HEK293T (cell line): ENCODE measurements at places on chromosomes 7 and 10.

DNA sequence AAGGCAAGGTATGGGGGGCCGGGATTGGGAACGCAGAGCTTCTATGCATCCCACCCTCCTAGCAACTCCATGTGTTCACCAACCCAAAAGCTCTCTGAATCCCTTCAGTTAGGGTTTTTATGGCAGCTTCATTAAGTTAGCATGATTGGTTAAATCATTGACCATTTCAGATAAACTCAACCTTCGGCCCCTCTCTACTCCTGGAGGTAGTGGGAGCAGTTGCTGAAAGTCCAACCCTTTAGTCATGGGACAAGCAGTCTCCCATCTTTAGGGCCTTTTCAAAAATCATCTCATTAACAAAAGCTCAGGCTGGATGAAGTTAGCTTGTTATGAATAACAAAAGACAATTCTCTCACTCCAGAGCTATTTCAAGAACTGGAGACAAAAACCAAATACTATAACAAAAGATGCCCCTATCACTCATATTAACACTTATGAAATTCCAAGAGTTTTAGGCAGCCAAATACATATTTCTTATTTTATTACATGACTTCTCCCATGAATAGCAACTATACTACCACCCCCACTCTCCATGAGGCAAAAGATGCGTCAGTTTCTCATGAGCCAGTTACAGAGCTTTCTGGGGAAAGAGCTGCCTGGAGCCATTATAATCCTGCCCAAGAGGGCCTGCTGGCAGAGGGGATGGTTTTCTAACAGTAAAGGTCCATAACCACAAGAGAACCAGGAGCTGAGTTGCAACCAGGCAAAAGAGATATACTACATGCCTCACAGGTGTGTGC is 44.6 kb downstream of the SLC16A12 start:
- no peak for DNase-seq

- no peak for DNase-seq
Measured at GRCh38 chr7:28477041-28477442, 64.7 kb downstream of the CREB5 start.

DNA sequence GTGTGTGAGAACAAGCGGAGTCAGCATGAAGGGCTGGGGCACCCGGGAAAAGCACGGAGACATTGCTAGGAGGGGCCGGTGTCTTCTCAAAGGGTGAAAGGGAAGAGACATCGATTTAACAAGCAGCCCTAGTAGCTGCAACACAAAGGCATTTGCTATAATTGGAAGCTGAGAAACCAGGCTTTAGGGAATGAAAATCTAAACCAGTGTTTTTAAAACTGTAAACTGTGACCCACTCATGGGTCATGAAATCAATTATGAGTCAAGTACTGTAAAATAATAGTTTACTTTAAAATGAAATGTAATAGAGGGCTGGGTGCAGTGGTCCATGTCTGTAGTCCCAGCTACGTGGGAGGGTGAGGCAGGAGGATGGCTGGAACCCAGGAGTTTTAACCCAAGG is 128.7 kb upstream of the RHEB start:
- DNase-seq = no peak

DNA sequence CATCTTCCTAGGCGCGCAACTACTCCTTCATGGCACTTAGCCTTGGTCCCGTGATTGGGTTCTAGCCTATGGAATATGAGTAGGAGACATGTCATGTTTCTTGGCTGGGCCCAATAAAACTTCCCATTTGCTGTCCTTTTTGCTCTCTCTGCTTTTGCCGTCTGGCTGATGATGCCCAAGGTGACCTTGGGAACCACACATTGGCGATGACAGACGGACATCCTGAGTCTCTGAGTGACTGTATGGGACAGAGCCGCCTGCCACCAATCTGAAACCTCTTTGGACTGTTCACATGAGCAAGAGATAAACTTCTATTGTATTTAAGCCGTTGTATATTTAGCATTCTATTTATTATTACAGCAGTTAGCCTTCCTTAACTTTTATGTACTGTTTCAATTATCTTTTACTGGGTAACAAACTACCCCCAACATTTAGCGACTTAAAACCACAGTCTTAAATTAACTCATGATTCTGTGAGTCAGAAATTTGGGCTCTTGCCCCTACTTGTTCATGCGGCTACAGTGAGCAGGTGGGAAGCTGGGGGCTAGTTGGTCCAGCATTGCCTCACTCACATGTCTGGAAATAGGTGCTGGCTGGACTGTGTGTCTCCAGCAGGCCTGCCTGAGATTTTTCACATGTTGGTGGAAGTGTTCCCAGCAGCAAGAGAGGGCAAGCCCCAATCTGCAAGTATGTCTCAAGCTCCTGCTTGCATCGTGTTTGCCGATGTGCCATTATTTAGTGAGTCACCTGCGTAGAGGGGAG is 71.7 kb downstream of the NOD1 start:
- no peak for DNase-seq

- no peak for DNase-seq
Measured at GRCh38 chr10:70148516-70148915, 2.0 kb upstream of the TYSND1 start.

DNA sequence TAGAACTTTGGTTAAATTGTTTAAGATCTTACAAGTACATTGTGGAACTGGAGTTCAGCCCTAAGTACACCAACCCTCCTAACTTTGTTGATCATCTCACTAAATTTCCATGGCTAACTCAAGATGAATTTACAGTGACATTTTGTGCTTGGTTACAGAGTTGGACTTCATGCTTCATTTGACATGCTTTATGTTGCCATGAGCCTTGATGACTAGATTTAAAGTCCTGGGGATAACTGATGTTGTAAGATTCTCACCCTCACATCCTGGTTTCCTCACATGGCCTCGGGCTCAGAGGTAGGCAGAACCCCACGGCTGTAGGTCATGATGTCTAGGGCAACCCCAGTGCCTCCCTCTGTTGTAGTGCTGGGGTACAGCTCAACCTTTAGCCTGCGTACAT is 397.2 kb upstream of the IGFBP3 start:
- DNase-seq = no peak

DNA sequence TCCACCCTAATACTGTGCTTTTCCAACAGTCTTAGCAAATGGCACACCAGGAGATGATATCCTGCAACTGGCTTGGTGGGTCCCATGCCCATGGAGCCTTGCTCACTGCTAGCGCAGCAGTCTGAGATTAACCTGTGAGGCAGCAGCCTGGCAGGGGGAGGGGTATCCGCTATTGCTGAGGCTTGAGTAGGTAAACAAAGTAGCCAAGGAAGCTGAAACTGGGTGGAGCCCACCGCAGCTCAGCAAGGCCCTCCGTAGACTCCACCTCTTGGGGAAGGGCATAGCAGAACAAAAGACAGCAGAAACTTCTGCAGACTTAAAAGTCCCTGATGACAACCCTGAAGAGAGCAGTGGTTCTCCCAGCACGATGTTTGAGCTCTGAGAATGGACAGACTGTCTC is 399.0 kb downstream of the CCSER2 start:
- no peak for DNase-seq

- no peak for DNase-seq
Measured at GRCh38 chr10:70038923-70039322, 13.7 kb upstream of the MACROH2A2 start.

- no peak for DNase-seq
Measured at GRCh38 chr7:42720991-42721796, 190.7 kb downstream of the C7orf25 start.

DNA sequence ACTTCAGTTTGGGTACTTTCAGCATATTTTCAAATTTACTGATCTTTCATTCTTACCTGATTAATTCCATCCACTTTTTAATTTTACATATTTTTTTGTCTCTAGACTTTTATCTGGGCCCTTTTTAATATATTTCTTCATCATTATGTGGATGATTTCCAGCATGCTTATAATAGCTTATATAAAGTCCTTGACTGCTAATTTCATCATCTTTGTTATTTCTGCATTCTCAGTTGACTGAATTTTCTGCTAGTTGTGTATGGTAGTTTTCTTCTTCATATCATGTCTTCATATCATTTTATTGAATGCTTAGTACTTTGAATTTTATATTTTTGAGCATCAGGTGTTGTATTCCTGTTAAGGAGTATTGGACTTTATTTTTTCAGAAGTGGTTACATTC is 39.6 kb downstream of the STAM start:
- no peak for DNase-seq

DNA sequence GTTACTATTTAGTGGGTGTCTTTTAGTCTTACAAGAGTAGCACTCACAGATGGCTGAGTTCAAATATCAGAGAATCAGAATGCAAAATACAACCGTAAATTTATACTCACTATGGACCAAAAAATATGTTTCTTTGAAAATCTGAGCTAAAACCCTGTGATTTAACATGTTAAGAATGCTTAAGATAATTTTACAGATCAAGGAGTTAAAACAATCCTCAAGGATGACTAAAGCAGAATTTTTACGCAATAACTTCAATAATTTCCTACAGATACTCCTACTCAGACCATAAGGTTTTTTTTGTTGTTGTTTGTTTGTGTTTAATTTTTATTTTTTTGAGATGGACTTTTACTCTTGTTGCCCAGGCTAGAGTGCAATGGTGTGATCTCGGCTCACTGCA is 47.9 kb upstream of the CCDC6 start:
- DNase-seq = no peak

DNA sequence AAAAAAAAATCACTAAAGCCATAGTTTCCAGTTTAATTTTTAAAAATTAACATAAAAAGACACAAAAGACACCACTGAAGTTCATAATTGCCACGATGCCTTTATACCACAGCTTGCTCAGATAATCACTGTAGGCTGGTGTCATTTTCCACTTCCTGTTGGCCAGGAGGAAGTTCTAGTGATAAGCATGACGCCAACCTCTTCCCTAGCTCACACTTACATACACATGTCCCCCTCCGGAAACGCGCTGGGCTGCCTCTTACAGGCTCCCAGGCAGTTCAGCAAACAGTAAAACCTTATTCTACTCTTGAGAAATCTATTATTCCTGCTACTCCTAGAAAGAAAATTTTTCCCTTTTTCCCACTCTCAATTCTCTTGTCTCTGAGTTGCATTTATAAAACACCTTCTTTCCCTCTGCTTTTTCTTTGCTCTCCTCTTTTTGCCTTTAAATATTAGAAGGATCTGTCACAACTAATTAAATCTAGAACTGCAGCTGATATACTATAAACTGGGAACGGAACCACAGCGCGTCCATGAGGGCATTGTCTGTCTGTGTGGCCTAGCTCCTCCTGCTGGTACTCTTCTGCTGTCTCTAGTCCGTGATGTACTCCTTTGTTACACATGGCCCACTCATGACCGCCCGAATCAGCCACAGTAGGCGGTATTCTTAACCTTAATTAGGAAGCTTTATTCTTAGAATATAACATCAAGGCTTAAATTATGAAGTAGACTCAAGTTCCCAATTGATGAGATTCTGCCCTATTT is 664.9 kb downstream of the CNTNAP2 start:
- DNase-seq = peak; percentile 14

- DNase-seq = no peak
Measured at GRCh38 chr10:27819781-27820531, 74.3 kb upstream of the MKX start.

DNA sequence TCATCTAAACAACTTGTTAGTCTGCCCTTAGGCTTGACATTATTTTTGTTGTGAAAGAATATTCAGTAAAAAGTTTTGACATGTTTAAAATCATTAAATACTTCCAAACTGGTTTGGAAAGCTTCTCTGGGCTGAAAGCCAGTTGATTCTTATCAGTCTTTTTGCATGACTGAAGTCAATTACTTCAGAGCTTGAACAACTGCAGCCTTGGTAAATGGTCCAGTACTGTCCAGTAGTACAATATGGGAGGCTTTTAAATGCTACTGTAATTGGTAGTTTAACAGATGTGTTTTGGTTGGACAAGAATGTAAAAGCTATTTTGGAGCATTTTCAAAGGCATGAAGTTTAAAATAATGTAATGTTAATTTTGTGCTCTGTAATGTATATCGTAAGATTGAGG is 103.4 kb downstream of the SDK1 start:
- peak; percentile 21 for DNase-seq

DNA sequence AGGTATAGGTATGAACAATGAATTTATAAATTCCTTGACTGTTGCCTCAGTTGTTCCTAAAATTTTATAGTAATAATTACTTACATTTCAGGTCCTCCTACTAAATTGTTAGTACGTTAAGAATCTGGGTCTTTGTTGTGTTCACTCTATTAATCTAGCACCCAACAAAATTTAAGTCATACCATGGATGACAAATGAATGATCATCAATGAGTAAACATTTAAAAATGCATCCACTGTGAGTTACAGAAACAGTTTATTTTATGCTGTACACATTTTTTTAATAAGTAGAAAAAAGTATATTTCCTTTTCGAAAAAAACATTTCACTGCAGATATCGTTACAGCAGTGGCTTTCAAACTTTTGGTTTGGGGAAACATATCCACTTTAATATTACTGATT is 265.2 kb downstream of the PCLO start:
- no peak for DNase-seq

DNA sequence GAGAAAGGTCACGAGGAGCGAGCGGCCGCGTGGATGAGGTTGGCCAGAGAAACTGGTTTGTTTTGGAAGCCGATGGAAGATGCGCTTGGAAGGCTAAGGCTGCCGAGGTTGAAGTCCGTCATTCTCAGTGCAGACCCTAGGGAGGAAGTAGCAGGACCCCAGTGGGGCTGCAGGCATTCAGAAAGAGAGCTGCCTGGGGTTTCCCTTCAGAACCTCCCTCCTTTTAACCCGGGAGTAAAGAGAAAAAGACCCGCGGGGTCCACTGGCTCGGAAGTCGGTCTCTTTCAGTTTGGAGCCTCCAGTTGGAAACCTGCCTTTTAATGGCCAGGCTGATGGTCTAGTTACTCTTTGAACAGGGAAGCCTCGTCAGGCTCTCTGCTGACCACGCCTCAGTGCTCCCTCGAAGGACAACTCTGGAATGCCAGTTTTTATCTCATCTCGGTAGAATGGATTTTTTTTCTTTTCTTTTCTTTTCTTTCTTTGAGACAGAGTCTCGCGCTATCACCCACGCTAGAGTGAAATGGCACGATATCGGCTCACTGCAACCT is 188.6 kb downstream of the CUX1 start:
- DNase-seq = no peak

DNA sequence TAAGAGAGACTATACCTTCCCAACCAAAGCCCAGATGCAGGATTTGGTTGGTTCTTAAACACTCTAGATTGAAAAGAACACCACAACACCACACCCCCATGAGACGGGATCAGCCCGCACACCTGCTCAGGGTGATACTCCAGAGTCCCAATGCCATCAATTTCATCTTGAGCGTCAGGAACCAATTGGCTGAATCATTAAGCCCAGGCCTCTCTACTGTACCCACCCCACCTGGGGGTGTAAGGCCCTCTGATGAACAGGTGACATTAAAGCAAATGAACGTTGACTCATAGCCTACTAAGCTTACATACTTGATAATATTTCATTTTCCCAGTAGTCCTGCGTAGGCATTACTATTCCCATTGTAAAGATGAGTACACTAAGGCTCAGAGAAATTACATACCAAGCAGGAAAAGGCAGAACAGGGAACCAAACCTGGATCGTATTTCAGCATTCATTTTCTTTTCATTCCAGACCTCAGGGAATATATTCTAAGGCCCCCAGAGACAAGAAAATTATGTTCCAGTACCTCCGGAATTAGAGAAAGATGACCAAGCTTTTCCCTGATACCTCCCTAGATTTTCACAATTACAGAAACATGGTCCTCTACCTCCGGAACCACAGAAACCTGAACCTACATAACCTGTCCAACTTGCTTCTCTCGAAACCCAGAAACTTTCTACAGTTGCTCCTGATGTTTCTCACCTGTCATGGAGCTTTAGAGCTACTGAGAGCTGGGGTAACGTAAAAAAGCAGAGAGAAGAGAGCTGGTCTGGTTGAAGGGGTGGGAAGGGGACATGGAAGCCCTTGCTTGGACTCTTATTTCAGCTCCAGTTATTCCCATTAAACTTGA is 43.1 kb upstream of the KDM7A start:
- DNase-seq = no peak

GRCh38 chr7:50349963-50350944 is 45.7 kb downstream of the IKZF1 start:
- DNase-seq = no peak
